ENCODE measurements at places on chromosomes 2 and 18.
A peak's percentile ranks its signal among the peaks of the same experiment; 100 is the strongest.

- no peak for DNase-seq
Observed at GRCh38 chr2:173999272-173999671, 34.1 kb upstream of the SP3 start.

GRCh38 chr2:127486247-127487058 lies 39.8 kb downstream of the IWS1 start:
- no peak for DNase-seq

GRCh38 chr2:42859006-42859552 lies 66.7 kb upstream of the HAAO start:
- peak; percentile 9 for DNase-seq

- no peak for DNase-seq
Observed at GRCh38 chr2:145764631-145765030, 1244.7 kb upstream of the ZEB2 start.

DNA sequence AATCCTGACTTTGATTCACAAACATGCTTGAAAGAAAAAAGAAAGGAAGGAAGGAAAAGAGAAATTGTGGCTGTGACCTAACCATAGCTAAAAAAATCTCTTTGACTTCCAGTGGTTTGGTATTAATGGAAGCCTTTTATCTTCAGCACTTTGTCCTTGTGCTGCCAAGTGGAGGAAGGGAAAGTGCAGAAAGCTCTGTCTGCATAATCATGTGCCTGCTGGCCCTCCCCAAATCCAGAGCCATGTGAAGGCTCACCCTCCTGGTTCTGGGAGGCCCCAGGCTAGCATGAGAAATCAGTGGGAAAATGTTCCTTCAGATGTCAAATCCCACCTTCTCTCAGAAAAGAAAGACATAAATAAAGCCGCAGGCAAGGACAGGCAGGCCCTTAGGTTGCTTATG lies 48.3 kb upstream of the BMPR2 start:
- no peak for DNase-seq

DNA sequence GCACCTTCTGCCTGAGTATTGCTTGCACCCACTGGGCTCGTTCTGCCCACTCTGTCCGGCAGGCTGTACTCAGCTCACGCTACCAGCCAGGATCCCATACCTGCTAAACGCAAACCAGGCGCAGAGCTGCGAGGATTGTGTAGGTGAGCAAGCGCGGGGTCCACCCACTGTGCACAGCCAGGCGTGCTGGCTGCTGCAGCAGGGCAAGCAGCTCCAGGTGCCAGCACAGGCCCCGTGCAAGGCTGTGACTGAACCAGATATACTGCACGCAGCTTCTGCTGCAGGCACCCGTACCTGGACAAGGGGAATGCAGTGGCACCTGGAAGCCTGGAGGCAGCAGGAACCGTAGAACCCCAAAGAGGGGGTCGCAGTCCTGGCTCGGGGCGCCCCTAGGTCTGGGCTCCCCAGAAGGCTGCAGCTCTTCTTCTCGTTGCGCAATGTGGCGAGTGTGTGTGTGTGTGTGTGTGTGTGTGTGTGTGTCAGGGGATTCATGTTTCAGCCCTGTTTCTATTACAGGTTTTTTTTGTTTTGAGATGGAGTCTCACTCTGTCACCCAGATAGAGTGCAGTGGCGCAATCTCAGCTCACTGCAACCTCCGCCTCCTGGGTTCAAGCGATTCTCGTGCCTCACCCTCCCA lies 46.1 kb upstream of the RAB1A start:
- no peak for DNase-seq

GRCh38 chr2:11744631-11745394 lies 1.6 kb upstream of the LPIN1 start:
- no peak for DNase-seq

GRCh38 chr2:10427618-10427949 lies 20.5 kb downstream of the ODC1 start:
- DNase-seq, result no peak

DNA sequence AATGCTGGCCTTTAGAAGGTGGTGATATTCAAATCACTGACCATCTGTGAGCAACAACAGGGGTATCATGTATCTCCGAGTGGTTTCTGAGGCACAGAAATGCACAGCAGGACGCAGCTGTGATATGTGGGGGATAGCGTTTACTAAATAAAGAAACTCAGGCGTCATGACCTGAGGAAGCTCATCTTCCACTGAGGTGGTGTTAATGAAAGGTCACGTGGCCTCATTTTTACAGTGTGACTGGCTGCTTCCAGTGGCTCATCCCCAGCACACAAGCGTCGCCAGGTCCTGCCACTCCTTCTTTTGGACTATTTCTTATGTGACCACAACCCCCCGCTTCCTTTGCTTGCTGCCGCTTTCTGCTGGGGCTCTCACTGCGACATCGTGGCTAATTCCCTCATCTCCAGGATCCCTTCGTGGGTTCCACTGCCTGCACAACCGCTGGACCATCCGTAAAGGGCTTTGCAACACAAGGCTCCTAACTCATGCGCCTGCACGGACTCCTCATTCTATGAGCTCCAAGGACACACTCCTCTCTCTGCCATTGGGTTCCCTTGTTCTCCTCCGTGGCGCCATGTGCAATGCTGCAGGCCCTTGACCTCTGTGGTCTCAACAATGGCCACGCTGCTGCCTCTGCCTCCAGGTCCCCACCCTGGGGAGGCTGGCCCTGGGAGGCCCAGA lies 109.3 kb downstream of the MBP start:
- no peak for DNase-seq

- DNase-seq, result no peak
Observed at GRCh38 chr2:209496586-209496982, 72.7 kb downstream of the MAP2 start.

- no peak for DNase-seq
Observed at GRCh38 chr2:2848621-2849333, 517.7 kb upstream of the MYT1L start.

GRCh38 chr2:17878281-17879136 lies at the start of gene KCNS3:
TSS of gene KCNS3 (plus strand) at chr2:17878667. CDS start at chr2:17931009, 52,342 bp downstream.
- no peak for DNase-seq

DNA sequence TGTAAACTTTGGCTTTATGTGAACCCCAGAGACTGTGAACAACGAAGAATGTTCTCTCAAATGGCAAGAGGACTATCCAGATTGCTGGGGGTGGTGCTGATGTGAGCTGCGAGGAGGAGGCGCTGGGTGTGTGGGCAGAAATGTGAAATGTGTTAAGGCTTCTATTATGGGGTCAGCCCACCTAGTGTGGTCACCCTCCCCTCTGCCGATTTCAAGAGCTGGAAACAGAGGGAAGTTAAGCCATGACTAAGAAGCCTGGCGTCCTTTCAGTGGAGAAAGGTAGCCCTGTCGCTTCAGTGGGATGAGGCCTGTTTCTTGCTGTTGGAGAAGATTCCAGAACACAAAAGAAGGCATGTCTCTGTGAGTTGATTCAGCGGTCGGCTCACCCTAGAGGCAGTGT lies 89.0 kb upstream of the KCTD1 start:
- no peak for DNase-seq

GRCh38 chr18:5518179-5518770 lies 25.5 kb downstream of the EPB41L3 start:
- DNase-seq, result no peak

- DNase-seq, result no peak
Observed at GRCh38 chr2:99509387-99509786, 19.6 kb upstream of the REV1 start.

DNA sequence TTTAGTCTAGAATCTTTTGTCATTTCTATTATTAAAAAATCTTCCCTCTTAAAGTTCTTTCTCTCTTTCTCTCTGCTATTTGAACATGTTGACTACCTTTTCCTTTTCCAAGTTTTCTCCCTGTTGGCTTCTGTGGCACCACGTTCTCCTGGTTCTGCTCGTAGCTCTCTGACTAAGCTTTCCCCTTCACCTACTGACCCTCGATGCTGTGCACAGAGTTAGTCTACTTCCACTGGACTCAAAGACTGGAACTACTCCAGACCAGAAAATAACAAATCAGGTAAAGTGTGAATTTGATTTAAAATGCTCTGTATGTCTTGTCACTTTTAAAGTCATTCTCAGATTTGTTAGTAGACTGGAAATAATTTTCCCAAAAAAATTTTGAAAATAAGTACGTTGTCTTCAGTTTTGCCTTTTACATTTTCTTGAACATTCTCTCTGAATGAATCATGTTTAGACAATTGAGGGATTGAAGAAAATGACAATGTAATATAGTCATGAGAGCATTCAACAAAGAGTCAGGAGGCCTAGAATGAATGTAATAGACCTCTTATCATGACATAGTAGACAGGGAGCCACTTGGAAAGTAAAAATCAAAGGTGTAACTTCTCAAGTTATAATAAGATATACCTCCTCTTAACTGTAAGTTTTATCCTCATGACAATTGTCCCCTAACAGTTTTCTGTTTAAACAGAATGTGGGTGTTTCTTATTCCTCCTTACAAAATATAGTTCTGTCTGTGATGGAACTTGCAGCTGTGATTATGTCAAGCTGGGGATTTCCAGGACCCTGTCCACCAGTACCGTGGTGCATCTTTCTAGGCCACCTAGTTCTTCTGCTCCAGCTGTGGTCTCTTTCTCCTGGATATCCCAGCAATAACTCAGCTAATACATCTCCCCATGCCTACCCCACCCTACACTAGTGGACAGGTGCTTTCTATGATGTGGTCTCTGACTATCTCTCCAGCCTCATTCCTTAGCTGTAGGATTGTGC lies 25.5 kb downstream of the ITPRID2 start:
- DNase-seq, result no peak

- no peak for DNase-seq
Observed at GRCh38 chr2:104473546-104473945, 380.4 kb upstream of the POU3F3 start.

DNA sequence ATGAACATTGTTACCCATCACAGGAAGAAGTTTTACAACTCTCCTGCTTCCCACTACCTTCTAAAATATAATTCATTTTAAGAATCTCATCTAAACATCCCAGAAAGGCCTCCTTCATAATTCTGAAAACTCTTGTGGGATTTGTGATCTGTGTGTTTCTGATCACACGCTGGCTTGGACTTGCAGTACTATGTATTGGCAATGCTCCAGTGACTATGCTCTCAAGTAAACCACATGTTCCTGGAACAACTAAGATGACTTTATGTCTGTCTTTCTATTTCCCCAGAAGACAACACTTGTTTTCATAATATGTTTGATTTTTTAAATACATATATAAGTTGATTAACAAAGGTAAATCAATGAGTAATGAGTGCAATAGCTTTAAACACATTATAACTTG lies 376.6 kb upstream of the NETO1 start:
- DNase-seq, result no peak

- DNase-seq, result no peak
Observed at GRCh38 chr2:74307720-74308119, 35.5 kb downstream of the SLC4A5 start.

DNA sequence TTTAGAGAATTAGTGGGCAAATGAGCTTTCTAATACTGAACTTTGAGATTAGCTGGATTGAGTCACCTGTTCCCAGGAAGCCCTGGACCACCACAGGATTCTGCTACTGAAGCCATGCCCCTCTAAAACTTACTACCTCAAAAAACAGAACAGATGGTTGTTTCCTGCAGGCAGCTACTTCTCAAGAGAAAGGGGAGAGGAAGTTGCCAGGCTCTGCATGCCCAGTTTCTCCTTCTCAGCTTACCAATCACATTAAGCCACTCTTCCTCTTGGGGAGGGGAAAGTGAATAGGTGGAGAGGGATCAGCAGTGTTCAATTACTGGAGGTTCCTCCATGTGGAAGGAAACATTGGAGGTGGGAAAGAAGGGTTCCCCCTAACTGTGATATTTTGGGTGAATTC lies 24.9 kb upstream of the C1GALT1C1L start:
- no peak for DNase-seq

Data from stimulated activated naive CD4-positive, alpha-beta T cell treated with Interleukin-2 at 50 U/mL for 16 hours (primary cell).